ENCODE measurements at places on chromosomes 2 and 18.

GRCh38 chr2:46872902-46873603 lies 42.6 kb downstream of the MCFD2 start:
- DNase-seq = no peak

DNA sequence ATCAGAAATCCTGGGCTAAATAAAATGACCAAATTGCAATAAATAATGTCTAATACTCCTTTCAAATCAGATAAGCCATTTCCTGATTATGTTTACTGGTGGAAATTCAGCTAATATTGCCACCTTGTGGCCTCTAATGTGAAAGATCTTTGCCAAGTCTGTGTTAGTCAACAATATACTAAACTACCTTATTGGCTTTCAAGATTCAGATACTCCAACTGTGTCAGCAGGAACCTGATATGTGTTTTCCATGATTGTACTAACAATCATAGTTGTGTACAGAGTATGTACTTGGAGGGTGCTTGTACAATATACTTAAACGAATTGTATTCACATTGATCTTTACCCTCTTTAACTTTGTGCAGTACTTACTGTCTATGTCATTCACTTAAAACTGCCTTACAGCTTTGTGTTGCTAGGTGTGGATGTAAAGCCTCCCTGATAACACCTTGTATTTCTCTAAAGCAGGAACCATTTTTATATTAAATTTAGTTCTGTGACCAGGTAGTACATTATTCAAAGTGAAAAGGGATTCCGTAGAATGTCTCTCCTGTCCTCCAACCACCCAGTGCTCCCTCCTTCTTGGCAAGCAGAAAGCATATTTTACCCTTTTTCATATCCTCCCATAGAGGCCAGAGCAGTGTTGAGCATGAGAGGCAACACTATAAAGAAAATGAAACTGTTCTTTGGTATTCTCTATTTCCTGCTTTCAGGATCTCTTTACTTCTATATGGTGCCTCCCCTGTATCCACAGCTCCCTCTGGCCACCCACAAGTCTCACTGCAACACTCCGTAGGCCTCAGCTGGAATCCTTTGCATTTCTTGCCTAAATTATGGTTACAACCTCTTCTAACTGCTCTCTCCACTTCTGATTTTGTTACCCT lies 75.2 kb upstream of the C2orf15 start:
- DNase-seq = peak; percentile 10

DNA sequence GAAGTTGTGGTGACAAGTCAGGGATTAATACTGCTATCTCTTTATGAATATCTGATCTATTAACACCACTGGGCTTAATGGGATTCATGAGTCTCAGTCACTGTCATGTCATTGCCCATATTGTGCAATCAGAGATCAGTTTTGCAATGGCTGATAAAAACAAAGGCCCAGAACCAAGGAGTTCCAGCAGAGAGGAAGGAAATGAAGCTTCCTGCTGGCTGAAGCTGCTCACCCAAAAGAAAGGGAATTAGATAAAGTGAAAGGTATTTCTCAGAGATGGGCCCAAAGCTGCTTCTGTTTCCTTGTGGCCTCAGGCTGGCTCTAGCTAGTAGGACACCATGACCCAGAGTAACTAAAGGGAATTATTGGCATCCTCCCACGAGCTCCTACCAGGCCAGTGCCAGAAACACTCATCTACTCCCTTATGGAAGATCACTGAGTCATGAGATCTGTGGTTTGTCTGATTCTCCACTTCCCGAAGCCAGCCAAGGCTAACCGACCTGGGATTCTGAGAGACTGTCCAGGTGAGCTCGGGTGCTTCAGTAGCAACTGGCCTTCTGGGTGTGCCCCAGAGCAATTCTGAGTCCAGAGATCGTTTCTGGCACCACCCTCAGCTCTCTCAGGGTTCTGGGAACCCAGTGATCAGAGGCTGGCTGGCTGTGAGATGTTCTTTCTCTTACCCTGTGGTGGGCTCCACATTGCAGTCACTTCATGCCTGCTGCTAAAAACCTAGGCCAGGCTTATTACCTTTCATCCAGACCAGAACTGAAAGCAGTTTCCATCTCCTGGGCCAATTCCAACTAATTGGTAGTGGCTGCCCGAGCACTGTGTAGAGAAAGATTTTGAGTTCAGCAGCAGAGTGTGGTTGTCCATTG lies 129.5 kb upstream of the PELI1 start:
- DNase-seq = no peak

DNA sequence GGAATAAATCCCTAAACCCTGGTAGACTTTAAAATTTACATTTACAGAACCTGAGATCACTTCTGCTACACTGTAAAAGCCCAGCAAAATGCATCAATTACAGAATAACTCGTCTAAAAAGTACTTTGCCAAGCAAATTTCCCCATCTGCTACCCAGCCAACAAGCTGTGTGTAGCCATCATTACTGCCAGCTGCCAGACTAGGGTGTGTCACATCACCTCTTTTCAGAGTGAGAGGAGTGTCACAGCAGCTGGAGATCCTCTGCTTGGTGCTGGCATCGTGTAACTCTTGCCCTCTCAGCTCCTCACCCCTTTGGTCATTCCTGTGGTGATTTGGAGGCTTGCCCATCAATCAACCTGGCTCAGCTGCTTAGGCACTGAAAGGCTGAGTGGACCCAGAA lies 340.4 kb upstream of the MMADHC start:
- no peak for DNase-seq

GRCh38 chr18:63889626-63890025 lies 2.1 kb downstream of the SERPINB2 start:
- DNase-seq = no peak

GRCh38 chr2:40401896-40402295 lies 50.0 kb downstream of the SLC8A1 start:
- no peak for DNase-seq

GRCh38 chr2:109342930-109343329 lies 213.9 kb downstream of the SH3RF3 start:
- DNase-seq = no peak
